Cardiac fibroblast (primary cell): ENCODE measurements at places on chromosomes 6 and 20.

- no peak for DNase-seq
These were observed 130.3 kb downstream of the HACE1 start for GRCh38 chr6:104729433-104729832.

DNA sequence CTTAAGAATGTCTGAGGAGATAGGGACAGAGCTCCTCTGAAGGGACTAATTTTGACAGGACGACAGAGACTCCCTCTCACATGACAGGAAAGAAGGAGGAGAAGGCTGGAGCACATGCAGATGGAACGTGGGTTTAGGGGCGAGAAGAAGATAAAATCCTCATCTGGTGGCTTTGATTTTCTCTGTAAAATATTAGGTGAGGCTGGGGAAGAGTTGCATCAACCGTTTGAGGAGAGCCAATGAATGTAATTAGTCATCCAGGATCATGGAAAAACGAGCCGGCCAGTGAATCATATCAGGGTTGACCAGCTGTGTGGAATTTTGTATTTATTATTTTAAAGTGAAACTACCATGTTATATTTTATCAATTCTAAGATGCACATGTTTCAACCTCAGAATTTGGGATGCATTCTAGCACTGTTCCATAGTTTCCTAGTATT, 46.9 kb upstream of the ADGRF4 start:
- DNase-seq = peak; percentile 48

DNA sequence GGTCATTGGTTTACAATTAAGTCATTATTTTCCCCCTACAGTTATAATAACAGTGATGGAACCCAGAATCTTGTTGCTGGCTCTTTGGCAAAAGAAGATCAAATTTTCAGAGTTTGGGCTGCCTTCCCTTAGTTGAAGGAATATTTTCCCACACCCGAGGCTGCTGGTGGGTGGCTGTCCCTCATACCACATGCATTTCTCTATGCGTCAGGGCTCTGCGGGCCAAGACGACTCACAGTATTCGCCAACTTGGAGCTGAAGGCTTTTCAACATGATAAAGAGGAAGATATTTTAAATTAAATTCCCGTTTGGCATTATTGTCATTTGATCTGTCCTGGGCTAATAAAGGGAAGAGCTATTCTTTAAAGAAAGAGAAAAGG, 102.2 kb upstream of the SASH1 start:
- peak; percentile 87 for DNase-seq

DNA sequence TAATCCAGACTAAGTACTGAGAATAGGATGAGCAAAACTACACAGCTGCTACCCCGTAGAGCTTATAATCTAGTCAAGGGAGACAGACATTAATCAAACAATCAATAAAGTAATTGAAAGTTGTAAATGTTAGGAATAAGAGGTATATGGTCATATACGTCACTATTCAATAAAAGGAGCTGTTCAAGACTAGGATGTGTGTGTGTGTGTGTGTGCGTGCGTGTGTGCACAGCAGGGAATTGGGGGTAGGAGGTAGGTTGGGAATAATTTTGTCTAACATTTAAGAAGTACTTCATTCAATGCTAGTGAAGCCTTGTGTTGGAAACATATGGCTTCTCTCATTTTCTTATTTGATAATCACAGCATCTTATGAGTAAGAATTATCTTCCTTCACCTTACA, 41.8 kb downstream of the SESN1 start:
- DNase-seq = no peak

- DNase-seq = peak; percentile 87
These were observed 12.2 kb downstream of the BACH2 start for GRCh38 chr6:90284236-90285041.

DNA sequence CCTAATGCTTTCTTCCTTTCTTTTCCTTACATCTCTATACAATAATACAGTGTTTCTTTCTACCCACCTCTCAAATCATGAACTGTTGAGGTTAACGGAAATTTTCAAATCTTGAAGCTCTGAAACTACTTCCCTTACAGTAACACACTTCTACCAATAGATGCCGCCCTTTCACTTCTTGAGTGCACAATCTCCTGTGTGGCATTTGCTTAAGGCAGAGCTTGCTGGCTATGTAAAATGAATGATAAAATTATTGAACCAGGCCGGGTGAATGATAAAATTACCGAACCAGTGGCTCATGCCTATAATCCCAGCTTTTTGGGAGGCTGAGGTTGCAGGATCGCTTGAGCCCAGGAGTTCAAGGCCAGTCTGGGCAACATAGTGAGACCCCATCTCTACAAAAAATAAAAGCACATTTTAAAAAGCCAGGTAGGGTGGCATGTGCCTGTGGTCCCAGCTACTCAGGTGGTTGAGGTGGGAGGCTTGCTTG, 56.8 kb downstream of the KCNS1 start:
- DNase-seq = peak; percentile 92

GRCh38 chr6:138155443-138155842, 6.3 kb upstream of the ARFGEF3 start:
- no peak for DNase-seq

- no peak for DNase-seq
These were observed 706 bp upstream of the TUBB2B start for GRCh38 chr6:3228046-3228671.

- no peak for DNase-seq
These were observed 3.4 kb downstream of the OXT start for GRCh38 chr20:3074812-3075211.

DNA sequence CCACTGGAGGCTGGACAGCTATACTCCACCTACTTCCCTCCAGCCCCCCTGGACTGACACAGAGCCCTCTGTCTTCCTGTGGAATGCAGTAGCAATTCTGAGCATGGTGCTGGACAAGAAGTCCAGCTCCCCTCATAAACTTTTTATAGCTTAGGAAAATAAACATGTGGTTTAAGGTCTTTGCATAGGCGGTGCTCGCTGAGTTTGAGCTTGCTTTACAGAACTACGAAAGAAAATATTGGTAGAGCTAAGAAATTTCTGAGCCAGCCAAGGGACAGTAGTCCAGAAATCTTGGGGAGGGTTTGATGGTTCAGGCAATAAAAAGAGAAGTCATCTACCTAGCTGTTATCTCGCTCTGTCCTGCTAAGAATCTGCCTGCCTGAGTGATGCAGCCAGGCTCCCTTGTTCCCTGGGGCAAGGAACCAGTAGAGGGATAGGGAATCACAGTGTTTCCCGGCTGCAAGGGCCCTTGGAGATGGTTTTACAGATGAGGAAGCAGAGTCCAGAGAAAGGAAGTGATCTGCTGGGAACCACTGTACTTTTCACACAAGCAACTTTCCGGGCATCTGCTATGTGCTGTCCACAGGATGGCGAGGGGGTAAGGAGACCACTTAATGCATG, 343.4 kb downstream of the CDC5L start:
- DNase-seq = no peak

DNA sequence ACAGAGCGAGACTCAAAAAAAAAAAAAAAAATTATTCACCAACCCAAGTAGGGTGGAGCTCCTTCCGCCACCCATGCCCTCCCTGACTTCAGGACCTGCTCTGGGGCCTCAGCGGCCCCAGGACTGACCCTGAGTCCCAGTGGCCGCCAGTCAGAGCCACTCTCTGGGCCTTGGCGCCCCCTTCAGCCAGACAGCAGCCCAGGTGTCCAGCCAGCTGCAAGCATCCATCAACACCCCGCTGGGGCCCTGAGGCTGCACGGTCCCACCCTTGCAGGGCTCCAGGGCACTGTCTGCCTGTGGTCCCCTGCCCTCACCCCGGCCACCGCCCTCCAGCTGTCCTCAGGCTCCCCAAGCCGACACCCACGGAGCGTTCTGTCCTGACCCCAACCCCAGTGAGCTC, 11.4 kb upstream of the KCNQ2 start:
- DNase-seq = no peak

DNA sequence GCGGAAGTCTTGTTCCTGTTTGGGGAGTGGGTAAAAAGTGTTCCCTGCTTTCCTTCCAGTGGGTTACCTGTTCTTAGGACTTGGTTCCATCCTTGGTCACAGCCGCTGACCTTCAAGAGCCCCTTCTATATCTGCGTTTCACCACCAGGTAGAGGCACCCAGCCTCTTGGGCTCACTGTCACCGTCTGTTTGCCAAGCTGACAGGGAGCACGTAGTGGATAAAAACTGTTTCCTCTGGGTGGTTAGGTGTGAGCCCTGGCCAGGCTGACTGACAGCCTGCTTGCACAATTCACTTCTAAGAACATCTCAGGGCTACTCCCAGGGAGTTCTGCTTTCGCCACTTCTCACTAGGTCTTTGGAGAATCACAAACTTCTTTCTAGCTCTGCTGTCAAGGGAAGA, 1.8 kb upstream of the JPH2 start:
- no peak for DNase-seq
